Activated T-helper 1 cell treated with anti-CD3 and anti-CD28 coated beads, Interleukin-12 subunit alpha, Interleukin-12 subunit beta, Interleukin-2, Interleukin-4 antibody, amounts not matched to agents 30 ng/mL and 10 ng/mL and 1 ng/mL, durations not matched to agents 14 hours and 24 hours and 36 hours (primary cell): ENCODE measurements at places on chromosomes 16 and 17. TPM values are rescaled to one million over a fixed set of nuclear protein-coding genes. Genes with fewer than 3 reads are reported as not detected.

- no peak for DNase-seq
These were observed 255.7 kb downstream of the RBFOX3 start for GRCh38 chr17:79355165-79355564.

- DNase-seq = no peak
These were observed 13.4 kb downstream of the USP43 start for GRCh38 chr17:9658593-9659211.

DNA sequence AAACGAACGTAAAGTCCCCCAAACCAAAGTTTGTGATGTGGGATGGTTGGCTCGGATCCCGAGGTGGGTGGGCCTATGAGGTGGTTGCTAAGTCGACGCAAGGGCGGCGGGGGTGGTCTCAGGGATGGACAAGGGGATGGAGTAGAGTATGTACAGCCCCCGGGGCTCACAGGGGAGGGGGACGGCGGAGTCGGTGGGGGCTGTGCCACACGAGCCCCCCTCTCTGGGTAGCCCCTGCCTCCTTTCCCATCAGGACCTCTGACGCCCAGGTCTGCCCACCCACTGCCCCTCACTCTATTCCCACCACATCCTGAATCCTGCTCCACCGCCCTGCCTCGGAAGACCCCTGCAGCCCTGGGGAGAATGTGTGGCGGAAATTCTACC lies 15.2 kb downstream of the IL34 start:
- no peak for DNase-seq

DNA sequence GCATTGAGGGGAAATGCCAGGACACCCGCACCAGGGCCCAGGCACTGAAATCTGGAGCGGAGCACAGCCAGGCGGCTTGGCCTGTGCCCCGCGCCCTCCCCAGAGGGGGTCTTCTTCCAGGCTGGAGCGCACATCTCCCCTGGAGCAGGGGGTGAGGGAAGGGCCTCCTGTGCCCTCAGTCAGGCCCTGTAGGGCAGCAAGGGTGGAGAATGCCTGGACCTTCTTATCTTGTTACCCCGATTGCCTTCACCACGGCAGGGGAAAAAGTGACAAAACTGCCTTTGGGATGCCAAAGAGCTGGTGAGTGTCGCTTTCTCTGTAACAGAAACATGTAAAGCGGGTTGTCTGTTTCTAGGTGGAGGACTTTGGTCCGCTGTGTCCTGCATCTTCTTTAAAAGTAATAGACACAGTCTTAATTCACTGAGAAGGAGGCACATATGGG lies 48.3 kb upstream of the BAHCC1 start:
- no peak for DNase-seq

- no peak for DNase-seq
These were observed 17.8 kb downstream of the DOC2B start for GRCh38 chr17:163514-164098.

- no peak for DNase-seq
These were observed 84.8 kb upstream of the CPHXL start for GRCh38 chr16:75811020-75811634.

DNA sequence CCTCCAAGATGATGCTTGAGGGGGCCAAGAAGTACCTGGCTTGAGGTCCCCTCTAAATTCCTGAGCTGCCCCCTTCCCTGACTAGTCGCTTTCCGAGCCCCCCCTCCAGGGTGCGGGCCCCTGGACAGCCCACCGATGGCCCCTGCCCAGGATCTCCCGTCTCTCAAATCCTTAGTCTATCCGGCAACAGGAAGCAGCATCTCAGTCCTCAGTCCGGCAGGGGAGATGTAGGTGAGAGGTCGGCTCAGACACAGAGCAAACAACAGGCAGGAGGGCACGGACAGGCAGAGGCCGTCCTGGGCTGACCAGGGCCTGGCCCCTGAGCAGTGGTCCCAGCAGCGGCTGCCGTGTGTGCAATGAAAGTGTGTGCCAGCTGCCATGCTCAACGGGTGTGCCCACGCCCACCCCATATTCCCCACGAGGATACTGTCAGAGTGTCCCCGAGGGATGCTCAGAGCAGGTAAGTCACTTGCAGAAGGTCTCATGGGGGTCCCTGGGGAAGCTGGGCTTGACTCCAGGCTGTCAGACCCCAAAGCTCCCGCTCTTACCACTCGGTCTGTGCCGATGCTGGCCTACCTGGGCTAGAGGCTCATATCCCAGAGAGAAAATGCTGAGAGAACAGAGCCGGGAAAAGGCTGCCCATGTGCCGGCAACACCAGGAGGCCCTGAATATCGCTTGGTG lies 7.2 kb downstream of the SLC43A2 start:
- no peak for DNase-seq

DNA sequence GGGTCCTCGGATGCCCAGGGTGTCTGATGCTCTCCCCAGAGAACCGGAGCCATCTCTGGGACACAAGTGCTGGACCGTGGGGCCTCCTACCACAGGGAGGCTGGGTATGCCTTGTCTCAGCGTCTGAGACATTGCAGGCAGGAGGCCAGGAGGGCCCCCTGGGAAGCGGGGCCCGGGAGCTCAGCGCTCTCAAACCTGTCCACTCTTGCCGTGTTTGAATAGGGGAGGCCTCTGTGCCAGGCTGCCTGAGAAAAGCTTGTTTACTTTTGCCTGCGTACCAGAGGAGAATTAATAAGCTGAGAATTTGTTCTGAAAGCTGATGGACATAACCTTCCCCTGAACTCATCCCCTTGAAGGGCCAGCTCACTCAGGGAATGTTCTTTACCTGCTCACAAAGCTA lies 163.8 kb downstream of the NTN1 start:
- DNase-seq = no peak

DNA sequence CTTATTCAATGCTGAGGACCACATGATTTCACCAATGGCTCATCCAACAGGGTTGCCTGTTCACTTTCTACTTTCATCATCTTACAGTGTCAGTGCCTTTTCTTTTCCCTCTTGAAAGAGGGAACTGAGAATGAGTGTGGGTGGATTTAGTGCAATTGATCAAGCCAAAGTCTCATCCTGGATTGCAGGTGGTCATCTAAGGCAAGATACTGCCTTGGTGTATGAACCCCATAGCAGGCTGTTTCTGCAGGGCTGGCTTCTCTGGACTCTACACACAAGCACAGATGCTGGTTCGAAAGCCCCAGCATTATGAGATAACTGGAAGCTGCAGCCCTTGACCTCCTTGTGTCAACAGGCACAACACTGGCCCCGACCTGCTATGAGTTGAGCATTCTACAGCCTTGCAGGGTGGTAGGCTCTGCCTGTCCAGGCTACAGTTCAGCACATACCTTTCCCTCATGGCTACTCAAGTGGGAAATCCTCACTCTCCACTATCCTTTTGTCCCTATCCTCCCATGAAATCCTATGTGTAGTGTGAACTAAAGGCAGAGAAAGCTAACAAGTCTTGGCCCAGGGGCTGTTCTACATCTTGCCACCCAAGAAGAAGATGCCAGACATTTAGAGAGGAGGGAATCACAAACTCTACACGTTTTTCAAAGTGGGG lies 358.7 kb downstream of the SLC39A11 start:
- no peak for DNase-seq

Gene KRTAP4-5
- not detected in 2 replicates for total RNA-seq

Gene ATAD5
- total RNA-seq = 26.2 and 28.7 TPM in 2 replicates

- no peak for DNase-seq
These were observed 260.6 kb downstream of the CPPED1 start for GRCh38 chr16:12542818-12543699.

GRCh38 chr16:12321311-12321842 lies 344.8 kb downstream of the SNX29 start:
- DNase-seq = no peak

Gene MPHOSPH6
- 49.6 and 49.8 TPM in 2 replicates for total RNA-seq

DNA sequence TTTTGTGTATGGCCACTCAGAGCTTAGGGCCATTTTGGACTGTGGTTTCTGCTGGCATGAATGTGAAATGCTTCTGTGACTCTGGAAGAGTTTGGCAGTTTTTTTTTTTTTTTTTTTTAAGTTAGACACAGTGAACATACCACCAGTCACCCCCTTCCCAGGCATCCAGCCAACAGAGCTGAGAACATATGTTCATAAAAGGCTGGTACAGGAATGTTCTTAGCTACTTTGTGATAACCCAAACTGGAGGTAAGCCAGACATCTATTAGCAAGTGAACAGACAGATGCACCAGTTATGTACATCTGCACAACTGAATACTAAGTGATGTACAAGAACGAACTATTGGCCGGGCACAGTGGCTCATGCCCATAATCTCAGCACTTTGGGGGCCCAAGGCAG lies 92.7 kb downstream of the ABCC1 start:
- DNase-seq = no peak

- no peak for DNase-seq
These were observed 540.3 kb downstream of the WWOX start for GRCh38 chr16:78639775-78640174.

Gene TIGD7
- 2.0 and 3.1 TPM in 2 replicates for total RNA-seq

Gene HS3ST6
- total RNA-seq = not detected in 2 replicates

- DNase-seq = no peak
These were observed 44.0 kb downstream of the UBN1 start for GRCh38 chr16:4891097-4891885.

GRCh38 chr17:73334771-73335513 lies 23.1 kb upstream of the CDC42EP4 start:
- no peak for DNase-seq

DNA sequence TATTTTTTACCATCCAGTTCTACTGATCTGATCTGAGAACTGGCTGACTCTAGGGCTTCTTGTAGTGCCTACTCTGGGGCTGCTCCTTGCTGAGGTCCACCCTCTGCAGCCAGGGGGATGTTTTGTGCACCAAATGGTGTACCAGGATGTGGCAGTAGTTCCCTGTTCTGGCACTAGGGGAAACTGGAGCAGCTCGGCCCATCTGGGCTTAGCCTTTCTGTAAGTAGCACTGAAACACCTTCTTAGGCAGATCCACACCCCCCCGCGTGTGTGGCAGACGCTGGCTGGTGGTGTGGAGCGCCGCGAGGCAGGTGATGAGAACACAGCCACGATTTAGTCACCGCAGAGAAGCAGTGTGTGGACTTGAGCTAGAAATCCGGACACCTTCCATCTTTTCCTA lies 17.0 kb downstream of the DUSP14 start:
- DNase-seq = no peak

Gene SMG1
- total RNA-seq = 139 and 150 TPM in 2 replicates

DNA sequence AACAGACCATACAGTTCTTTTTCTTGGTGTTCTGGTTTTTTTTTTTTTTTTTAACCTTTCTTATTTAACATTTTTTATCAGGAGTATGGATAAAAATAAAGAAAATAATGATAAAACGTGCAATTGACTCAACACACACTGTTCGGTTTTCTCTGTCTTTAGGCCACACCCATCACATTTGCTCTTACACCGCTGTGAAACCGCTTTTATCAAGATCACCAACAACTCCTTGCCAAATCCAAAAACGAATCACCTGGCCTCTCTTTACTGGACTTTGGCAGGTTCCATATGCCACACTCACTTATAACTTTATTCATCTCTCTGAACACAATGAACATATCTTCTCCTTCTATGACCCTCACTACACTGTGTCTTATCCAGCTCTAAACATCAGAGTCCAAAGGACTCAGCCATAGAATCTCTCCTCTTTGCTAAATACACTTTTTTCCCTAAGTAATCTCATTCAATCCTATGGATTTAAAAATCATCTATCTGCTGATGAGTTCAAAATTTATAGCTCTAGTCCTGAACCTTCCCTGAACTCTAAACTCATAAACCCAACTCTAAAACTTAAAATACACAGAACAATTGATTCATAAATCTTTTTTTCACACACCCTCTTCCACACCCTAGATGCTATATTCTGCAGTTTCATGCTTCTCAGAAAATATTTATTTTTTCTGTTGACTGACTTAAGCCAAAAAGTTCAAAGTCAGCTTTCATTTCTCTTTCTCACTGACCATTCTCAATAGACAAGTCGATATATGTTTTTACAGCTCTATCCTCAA lies 800.6 kb upstream of the SOX9 start:
- DNase-seq = no peak

- no peak for DNase-seq
These were observed 61.4 kb downstream of the HAPSTR1 start for GRCh38 chr16:9152649-9153501.

GRCh38 chr16:16960785-16961184 lies 510.0 kb downstream of the XYLT1 start:
- DNase-seq = no peak

DNA sequence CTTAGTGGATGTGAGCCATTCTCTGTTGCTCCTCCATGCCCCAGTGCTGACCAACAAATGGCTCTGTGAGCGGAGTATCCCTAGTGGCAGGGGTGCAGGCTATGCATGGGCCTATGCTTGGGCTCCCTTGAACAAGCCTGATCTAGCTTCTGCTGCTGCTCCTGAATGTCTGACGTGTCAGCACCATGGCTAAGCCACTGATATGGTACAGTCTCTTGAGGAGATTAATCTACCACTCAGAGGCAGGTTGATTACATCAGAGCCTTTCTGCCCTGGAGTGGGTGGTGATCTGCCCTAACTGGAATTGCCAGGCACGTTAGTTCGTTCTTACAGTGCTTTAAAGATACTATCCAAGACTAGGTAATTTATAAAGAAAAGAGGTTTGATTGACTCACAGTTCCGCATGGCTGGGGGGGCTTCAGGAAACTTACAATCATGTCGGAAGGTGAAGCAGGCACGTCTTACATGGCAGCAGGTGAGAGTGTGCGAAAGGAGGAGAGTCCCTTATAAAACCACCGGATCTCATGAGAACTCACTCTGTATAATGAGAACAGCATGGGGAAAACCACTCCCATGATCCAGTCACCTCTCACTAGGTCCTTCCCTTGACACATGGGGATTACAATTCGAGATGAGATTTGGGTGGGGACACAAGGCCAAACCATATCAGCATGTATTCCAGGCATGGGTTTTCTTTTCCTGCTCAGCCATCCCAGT lies 41.5 kb upstream of the B4GALNT2 start:
- no peak for DNase-seq

GRCh38 chr17:83125515-83126274 lies 46.3 kb downstream of the METRNL start:
- DNase-seq = no peak

- DNase-seq = no peak
These were observed 692 bp downstream of the BRICD5 start for GRCh38 chr16:2210009-2210332.

GRCh38 chr16:19066988-19067348 lies 446 bp upstream of the COQ7 start:
- no peak for DNase-seq
